Anterior cingulate cortex (tissue), 58 donors: ENCODE measurements at places on chromosomes 2 and 18.

DNA sequence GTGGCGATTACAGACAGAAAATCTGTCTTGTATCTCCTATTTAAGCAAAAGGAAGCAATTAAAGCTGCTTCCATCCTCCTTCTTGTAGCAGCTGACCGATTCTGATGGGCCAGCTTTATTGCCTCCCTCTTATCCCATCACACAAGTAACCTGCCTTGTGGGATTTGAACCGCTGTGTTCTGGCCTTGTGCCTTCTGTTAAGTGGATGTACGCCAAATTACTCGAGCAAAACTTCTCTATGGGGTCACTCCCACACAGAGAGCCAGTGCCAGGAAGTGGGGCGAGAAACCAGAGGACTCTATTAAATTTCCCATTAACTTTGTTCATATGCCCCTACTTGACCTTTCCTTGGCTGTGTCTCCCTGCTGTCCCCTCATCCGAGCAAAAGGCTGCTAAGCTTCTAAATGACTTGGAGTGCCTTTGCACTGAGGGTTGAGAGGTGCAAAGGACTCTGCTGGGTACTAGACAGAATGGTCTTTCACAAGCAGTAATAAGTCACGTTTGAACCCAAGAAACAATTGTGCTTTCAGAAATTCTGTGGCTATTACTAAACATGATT, 672.5 kb downstream of the MBD2 start:
- DNase-seq: no peak

DNA sequence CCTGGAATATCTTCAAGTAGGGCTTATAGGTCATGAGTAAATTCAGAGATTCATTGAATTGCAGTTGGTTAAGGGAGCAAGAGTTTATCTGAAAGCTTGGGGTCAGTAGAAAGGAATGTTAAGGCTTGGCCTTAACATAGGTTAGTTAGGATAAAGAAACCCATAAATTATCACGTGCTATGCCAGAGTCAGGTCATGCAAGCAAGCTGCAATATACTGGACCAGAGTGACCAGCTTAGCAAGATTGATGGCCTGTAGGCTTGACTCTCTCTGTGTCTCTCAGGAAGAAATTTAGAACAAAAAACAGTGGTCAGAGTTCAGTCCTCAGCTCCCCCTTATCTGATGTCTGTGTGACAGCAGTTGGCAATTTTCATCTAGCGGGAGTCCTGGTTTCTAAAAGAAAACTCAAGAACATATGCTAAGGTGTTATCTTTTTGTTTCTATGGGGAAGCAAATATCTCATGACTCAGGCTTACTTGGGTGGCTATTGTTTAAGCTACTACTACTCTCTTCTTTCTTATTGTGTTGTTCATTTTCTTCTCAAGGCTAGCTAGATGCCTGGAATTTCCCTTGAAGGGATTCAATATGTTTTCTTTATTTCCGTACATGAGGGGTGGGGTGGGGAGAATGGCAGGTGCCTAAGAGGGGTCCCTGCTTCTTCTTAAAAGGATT, 28.7 kb upstream of the MARCO start:
- DNase-seq: no peak

- no peak for DNase-seq
Observed at GRCh38 chr2:168165985-168166901, 81.2 kb downstream of the STK39 start.

GRCh38 chr2:128552141-128552805, 233.6 kb upstream of the HS6ST1 start:
- DNase-seq: no peak

- DNase-seq: no peak
Observed at GRCh38 chr2:218343591-218343990, 13.1 kb upstream of the CATIP start.

DNA sequence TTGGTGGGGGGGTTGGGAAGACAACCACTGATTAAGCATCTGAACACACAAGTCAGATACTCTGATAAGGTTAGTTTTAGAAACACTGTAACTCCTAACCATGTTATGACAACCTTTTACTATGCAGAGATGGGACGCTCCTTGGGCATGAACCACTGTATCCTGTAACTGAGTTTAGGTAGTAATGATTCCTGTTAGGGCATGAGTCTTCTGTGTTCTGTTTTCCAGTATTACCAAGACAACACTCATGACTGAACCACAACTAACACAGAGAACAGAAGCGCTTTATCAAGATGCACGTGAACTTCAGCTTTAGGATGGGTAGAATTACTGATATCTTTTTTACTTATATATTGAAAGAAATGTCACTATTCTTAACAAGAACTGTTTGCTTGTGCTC, 14.1 kb upstream of the CREB1 start:
- no peak for DNase-seq

- DNase-seq: no peak
Observed at GRCh38 chr18:50819027-50819727, 639 bp downstream of the MRO start.

DNA sequence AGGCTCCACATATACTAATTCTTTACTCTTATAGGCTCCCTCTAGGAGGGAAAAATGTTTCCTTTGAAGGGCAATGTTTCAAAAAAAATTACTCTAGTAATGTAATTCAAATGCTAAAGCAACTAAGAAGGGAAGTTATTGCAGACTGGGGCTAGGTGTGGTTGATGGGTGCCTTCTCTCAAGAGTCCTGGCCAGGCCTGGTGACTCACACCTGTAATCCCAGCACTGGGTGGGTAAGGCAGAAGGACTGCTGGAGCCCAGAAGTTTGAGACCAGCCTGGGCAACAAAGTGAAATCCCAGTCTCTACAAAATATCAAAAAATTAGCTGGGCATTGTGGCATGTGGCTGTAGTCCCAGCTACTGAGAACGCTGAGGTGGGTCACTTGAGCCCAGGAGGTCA, 31.2 kb upstream of the CDKL4 start:
- DNase-seq: no peak

- no peak for DNase-seq
Observed at GRCh38 chr18:62280058-62280457, 45.1 kb upstream of the TNFRSF11A start.

DNA sequence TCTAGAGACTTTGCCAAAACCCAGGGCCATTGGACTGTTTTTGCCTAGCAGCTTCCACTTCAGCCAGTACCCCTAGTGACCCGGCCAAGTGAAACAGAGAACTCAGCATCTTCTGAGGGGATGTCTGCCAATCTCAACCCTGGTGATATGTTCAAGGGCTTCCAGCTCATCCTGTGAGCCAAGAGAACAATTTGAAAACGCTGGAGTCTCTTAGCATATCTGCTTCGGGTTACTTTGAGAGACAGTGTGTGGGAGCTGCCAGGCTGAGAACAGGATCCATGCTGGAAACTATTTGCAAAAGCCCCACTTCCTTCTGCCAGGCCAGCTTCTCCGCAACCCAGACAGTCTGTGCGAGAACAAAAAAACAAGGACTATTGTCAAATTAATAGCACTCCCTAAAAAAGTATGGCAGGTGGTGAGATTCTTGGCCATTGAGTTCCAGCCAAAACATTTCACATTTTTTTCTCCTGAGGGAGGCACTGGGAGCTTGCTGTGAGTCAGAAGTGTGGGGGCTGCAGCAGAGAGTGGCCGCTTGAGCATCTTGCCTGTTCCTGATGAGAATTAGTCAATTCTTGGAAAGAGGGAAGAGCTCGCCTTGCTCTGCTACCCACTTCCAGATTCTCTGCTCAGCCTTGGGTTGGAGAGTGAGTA, 395.6 kb upstream of the TRIB2 start:
- DNase-seq: no peak

DNA sequence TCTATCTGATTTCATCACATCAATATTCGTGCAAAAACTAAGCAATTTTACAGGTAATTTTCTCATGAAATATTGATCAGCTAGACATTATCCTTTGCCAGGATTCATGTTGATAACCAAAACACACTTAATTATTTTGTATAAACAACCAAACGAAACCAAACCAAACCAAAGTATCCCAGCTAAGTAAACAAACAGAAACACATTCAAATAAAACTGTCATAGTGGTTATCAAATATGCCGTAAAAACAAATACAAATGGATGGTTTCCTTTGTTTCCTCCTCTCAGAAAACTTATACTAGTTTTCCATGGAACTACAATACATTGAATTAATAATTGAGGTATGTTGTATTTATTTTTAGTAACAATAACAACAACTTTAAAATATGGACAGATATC, 777.4 kb downstream of the DSC3 start:
- no peak for DNase-seq

- no peak for DNase-seq
Observed at GRCh38 chr2:132595693-132596092, 74.3 kb downstream of the LYPD1 start.

DNA sequence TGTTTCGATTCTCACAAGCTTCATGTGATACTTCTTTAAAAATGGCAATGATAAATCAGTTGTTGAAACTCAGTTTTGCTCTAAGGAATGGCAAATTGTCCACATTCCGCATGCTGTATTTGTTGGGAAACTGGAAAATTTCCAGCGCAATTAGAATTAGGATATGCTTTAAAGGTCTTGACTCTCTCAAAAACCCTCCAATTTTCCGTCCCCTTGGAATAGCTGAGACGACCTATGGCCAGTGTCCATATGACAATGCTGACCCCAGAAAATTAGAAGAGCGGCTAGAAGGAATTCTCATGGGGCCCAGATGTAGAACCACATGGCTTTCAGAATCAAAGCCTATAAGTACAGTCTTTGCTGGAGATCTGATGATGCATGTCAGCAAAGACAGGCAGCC, 170.8 kb downstream of the TMEM18 start:
- no peak for DNase-seq

GRCh38 chr2:45626387-45627221, 15.5 kb upstream of the SRBD1 start:
- no peak for DNase-seq

GRCh38 chr2:168482952-168483831, 27.1 kb downstream of the CERS6 start:
- DNase-seq: no peak

DNA sequence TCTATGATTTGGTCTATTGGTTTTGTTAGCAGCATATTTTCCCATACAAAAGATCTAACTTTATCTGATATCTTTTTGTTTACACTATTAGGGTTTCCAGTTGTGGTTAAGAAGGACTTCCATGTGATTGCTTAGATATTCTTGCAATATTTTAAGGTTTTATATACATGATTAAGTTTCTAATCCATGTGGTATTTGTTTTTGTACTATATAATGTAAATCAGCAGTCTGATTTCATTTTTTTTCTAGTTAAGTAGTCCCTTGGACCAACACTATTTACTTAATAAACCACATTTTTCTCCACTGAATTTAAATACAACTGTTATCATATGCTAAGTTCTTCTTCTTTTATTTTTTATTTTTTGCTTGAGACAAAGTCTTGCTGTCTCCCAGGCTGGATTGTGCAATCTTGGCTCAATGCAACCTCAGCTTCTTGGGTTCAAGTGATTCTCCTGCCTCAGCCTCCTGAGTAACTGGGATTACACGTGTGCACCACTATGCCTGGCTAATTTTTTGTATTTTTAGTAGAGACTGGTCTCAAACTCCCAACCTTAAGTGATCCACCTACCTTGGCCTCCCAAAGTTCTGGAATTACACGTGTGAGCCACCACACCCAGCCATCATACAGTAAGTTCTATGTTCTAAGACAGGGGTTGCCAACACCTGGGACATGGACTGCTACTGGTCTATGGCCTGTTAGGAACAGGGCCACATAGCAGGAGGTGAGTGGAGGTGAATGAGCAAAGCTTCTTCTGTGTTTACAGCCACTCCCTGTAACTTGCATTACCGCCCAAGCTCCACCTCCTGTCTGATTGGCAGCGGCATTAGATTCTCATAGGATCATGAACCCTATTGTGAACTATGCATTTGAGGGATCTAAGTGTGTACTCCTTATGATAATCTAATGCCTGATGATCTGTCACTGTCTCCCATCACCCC, 58.5 kb upstream of the RAB27B start:
- no peak for DNase-seq

DNA sequence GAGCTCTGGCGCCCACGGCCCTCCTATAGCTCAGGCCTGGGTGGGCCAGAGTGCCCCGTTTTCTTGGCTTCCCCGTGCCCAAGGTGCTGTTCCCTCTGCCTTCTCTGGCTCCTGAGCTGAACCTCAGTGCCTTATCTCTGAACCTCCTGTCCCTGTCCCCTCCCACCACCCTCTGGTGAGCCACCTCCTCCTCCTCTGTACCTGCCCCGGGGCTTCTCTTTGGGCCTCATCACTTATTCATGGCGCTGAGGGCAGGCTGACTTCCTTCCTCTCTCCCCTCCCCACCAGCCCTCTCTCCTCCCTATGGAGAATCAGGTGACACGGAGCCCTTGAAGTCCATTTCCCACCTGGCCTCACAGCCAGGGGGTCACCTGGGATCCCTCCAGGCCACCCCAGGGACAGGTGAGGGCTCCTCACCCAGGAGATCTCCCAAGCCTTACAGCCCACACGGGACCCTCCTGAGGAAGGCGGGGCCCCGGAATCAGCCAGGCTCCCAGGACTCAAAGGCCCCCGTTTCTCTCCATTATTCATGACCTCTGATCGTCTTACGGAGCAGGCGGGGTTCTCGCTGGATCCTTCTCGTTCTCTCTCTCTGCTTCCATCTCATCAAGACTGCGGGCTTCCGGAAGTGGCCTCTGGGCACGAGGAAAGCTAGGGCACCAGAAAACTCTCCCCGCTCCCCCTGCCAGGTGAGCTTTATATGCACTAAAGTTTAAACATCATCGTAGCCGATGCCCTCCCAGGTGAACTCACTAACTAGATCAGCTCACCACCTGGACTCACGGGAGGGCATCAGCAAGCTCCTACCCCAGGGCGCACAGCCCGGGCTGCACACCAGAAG, at the start of gene LOXHD1:
TSS of gene LOXHD1 (minus strand) at position 106 of the 841 bp plus-strand sequence. CDS start 187 bp downstream, outside the sequence.
- DNase-seq: no peak

GRCh38 chr18:44824884-44825283, 144.2 kb downstream of the SETBP1 start:
- no peak for DNase-seq

DNA sequence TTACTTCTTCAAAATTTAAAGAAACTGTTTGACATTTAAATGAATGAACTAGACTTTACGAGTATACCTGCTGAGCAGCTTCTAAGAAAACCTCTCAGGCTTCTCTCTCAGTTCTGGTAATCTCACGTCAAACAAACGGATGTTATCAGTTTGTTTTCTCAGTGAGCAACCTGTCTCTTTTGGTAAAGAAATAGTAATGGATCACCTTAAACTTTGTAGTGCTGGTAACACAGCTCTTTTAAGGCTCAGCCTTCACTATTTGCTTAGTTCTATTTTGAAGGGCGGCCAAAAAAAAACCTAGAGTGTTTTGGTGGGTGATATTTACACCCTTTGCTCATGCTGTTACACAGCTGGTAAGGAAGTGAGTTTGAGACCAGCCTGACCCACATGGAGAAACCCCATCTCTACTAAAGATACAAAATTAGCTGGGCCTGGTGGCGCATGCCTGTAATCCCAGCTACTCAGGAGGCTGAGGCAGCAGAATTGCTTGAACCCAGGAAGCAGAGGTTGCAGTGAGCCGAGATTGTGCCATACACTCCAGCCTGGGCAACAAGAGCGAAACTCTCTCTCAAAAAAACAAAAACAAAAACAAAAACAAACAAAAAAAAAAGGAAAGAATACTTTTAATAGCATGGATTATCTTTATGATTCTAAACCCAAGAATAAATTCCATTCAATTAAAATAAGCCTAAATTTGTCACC, 15.9 kb downstream of the FN1 start:
- DNase-seq: no peak

- DNase-seq: no peak
Observed at GRCh38 chr2:110677080-110677479, 783 bp downstream of the BUB1 start.
